ENCODE measurements at places on chromosomes 12 and 14. TPM values are rescaled to one million over a fixed set of nuclear protein-coding genes. Genes with fewer than 3 reads are reported as not detected.

KRT85 gene
- total RNA-seq, result not detected

TAS2R19 gene
- total RNA-seq, result not detected

GLIPR1L1 gene
- total RNA-seq, result not detected

- no peak for DNase-seq
These were observed 10.5 kb downstream of the DCN start for GRCh38 chr12:91172096-91172495.

DNA sequence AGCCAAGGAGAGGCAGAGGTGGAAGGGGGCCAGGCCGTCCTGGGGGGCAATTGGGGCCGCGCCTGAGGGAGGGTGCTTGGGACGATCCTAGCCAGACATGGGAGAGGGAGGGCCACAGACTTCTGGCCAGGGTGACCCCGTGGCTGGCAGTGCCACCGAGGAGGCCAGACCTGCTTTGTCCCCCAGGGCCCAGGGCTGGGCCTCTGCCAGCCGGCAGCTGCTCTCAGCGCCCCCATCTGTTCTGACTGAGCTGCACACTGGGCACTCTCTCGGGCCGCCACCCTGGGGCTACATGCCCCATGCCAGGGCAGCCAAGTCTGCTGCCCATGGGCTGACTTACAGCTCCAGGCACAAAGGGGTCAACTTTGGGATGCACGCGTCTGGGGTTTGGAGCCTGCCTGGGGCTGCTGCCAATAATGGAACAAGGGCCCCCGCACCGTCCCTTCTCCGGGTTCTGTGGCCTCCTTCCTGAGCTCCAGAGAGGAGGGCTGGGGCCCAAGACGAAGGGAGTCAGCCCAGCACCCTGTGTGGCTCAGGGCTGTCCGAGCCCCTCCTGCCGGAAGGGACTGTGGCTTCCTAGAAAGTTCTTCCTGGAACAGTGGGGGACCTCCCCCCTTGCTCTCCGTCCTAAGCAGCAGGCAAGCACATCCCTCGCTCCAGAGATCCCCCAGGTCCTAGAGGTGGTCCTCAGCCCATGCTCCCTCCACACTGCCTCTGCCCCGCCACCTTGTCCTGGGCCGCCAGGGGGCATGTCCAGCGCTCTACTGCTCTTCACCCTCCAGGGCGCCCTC lies 1.1 kb downstream of the ADSS1 start:
- DNase-seq, result no peak

- no peak for DNase-seq
These were observed 55.5 kb downstream of the PPP2R5E start for GRCh38 chr14:63487724-63488123.

DNA sequence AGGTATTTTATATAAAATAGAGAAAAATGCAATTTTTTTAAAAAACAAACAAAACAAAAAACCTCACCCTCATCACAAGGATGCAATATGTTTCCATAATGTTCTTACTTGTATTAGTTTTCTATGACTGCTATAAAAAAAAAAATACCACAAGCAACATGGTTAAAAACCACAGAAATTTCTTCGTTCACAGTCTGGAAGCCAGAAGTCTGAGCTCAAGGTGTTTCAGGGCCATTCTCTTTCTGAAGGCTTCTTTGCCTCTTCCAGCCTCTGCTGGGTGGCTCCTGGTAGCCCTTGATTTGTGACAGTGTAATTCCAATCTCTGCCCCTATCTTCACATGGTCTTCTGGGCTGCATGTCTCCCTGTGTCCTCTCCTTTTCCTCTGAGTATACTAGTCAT lies 21.5 kb upstream of the SSTR1 start:
- no peak for DNase-seq

PDE3A gene
- 1.6 TPM for total RNA-seq

GRCh38 chr14:93976477-93977057 lies at the start of gene ASB2:
Gene ASB2 (minus strand): TSS chr14:93976570. CDS start chr14:93964539, 12,031 bp downstream.
- DNase-seq, result no peak

DNA sequence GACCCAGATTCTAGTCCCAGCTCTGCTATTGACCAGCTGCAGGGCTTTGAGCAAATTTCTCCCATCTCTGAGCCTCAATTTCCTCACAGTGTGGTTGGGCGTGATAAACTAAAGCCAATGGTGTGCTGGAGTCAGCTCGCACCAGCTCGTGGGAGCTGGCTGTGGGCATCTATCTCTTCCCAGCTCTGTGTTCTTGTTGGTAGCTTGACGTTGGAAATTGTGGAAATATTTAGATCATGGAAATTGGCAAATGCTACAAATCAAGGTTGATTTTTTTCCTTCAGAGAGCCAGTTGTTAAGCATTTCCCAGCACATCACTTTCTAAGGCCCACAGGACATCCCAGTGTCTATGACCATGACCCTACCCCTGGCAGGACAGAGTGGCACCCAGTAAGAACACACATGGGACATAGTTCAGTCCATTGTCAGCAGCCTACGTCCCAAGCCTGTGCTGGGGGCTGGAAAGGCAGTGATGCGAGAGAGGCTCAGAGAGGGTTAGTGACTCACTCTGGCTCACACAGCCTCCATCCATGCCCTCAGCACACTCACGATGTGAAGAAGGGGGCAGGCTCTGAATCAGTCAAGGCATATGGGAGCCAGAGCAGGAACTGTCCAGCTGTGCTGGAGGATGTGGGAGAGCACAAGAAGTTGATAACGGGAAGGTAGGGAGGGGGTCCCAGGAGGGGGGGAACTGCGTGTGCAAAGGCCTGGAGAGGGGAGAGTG lies 77.6 kb downstream of the LGMN start:
- DNase-seq, result no peak

DNA sequence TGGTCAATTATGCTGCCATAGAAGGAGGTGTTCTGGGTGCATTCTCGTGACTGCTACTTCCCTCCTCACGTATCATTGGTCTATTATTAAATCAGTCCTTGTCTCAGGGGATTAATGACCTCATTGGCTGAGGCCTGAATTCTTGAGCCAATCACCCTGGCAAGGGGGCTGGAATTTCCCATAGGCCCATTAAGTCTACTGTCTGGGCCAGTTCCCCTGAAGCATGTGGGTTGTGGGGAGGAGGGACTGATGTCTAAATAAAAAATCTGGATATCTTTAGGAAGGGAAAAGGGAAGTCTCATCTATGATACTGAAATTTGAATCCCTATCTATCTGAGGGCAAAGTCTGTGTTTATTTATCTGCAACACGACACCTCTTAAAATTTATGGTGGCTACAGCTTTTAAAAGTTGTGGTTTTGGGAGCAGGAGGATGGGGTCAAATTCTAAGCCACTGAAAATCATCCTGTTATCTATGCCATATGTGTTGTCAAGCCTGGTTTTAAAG lies 71.9 kb downstream of the DYRK2 start:
- DNase-seq, result no peak
